ENCODE measurements at places on chromosomes 11 and 22. TPM values are rescaled to one million over a fixed set of nuclear protein-coding genes. Genes with fewer than 3 reads are reported as not detected.
A peak's percentile ranks its signal among the peaks of the same experiment; 100 is the strongest.

Gene UPB1
- not detected for total RNA-seq

DNA sequence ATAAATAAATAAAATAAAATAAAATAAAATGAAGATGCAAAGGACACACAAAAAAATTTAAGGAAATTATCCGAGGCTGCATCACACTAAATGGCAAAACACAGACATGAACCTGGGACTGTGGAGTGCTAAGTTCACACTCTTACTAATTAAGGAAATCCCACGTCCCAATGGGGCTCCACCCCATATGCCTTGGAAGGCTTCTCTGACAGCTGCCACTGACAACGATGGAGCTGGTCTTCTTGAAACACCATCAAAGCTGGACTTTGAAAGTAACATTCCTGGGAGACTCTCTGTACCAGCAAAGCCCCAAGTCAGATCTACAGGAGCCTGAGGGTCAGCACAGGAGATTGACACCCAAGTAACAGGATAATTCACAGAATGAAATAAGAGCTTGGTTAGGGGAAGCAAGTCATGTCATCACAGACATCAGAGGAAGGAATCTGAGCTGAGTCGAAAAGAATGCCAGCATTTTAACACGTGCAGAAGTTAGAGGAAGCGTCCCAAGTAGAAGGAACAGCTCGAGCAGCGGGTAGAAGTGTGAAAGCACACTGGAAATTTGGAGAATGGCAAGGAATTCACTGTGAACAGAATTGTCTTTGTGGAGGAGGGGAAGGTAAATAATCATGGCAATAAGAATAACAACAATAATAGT, 13.8 kb downstream of the TPST2 start:
- peaks cover 3% of the 10 kb centered on the region for H3K36me3 ChIP-seq
- no peak overlapping the region for H3K4me3 ChIP-seq
- peaks cover 5% of the 10 kb centered on the region for H3K4me1 ChIP-seq
- DNase-seq = no peak
- H3K27ac ChIP-seq = peak overlapping the region; percentile 21

GRCh38 chr11:57640068-57640800, 9.5 kb downstream of the YPEL4 start:
- H3K4me1 ChIP-seq = peaks cover 52% of the 10 kb centered on the region
- H3K4me3 ChIP-seq = peak overlapping the region; percentile 92
- H3K27me3 ChIP-seq = peaks cover 8% of the 10 kb centered on the region
- no peaks in the 10 kb centered on the region for H3K36me3 ChIP-seq

Gene MRGPRE
- total RNA-seq = not detected

Gene OSBP
- total RNA-seq = 46.0 TPM

- H3K27me3 ChIP-seq = no peaks in the 10 kb centered on the region
- peaks cover 22% of the 10 kb centered on the region for H3K4me1 ChIP-seq
- H3K27ac ChIP-seq = no peak overlapping the region
These were observed 8.2 kb downstream of the TOM1 start for GRCh38 chr22:35307892-35308291.

GRCh38 chr11:130047141-130047540, 22.6 kb upstream of the APLP2 start:
- no peaks in the 10 kb centered on the region for H3K27me3 ChIP-seq
- peaks cover 2% of the 10 kb centered on the region for H3K4me1 ChIP-seq
- no peaks in the 10 kb centered on the region for H3K36me3 ChIP-seq
- no peak overlapping the region for H3K4me3 ChIP-seq

Gene TREH
- total RNA-seq = not detected

DNA sequence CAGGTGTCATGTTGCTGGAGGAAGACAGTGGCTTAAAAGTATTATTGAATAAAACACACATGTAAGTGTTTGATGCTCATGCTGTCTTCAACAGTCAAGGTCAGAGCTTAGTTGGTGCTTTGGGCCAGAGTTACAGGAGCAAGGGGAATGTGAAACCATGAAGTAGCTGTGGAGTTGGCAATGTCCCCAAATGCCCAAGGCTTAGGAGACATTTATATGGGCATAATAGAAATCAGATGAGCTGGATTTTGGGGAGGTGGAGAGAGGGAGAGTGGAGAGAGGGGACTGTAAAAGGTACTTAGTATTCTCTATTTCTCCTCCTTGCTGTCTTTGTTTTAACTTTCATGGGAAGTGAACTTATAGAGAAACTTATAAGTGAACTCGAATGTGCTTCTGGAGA, 407.8 kb downstream of the ETS1 start:
- H3K4me1 ChIP-seq = peaks cover 66% of the 10 kb centered on the region
- no peak overlapping the region for H3K4me3 ChIP-seq
- no peaks in the 10 kb centered on the region for H3K27me3 ChIP-seq
- peak overlapping the region; percentile 52 for H3K27ac ChIP-seq
- no peaks in the 10 kb centered on the region for H3K36me3 ChIP-seq
- no peak for DNase-seq

DNA sequence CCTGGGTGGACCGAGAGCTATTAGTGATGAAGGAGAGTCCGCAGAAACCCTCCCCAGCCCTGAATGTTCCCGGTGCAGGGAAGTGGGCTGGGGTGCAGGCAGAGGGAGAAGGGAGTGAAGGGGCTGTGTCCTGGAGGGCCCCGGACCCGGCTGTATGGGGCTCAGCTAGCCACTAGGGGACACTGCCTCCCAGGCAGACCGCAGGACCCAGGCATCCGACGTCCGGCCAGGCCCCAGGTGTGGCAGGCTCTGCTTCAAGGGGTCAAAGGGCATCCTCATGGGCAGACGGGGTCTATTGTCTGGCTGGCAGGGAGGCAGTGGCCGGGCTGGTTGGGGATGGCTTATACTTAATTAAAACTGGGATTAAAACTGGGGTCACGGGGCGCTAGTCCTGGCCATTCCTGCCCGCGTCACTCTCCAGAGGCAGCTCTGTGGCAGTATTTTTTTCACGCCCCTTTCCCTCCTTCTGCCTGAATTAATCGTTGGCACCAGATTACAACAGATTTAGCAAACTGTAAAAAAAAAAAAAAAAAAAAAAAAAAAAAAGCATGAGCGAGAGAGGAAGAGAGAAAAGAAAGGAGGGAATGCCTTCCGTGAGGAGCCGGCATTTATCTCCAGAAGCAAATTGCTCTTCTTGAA, 5.1 kb downstream of the FLRT1 start:
- no peak overlapping the region for H3K27ac ChIP-seq
- H3K4me1 ChIP-seq = no peaks in the 10 kb centered on the region
- no peaks in the 10 kb centered on the region for H3K36me3 ChIP-seq

DNA sequence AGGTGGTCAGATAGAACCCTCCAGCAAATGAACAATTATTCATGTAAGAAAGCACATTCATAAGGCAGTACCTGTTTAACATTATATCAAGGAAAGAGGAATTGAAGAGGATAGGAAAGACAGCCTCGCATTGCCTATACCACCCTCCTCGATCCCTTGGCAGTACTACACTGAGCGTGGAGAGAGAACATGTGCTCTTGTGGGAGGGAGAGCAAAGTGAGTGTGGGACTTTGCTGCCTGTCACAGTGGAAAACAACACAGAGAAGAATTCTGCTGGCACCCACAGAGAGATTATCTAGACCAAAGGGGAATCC, 17.5 kb upstream of the DDX10 start:
- H3K4me3 ChIP-seq = no peak overlapping the region
- H3K36me3 ChIP-seq = no peaks in the 10 kb centered on the region
- no peak for DNase-seq
- H3K27me3 ChIP-seq = no peaks in the 10 kb centered on the region

DNA sequence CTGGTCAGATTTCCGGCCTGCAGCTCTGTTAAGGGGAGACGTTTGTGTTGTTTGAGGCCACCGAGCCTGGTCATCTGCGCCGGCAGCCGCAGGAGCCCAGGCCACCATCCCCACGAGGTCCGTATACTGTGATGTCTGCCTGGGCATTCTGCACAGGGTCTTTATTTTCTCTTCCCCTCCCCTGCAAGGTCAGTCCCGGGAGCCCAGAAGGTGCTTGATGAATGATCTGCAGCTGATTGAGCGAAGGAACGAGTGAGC, 45.4 kb downstream of the CTTN start:
- H3K36me3 ChIP-seq = peaks cover 9% of the 10 kb centered on the region
- H3K27ac ChIP-seq = no peak overlapping the region
- no peaks in the 10 kb centered on the region for H3K4me1 ChIP-seq

DNA sequence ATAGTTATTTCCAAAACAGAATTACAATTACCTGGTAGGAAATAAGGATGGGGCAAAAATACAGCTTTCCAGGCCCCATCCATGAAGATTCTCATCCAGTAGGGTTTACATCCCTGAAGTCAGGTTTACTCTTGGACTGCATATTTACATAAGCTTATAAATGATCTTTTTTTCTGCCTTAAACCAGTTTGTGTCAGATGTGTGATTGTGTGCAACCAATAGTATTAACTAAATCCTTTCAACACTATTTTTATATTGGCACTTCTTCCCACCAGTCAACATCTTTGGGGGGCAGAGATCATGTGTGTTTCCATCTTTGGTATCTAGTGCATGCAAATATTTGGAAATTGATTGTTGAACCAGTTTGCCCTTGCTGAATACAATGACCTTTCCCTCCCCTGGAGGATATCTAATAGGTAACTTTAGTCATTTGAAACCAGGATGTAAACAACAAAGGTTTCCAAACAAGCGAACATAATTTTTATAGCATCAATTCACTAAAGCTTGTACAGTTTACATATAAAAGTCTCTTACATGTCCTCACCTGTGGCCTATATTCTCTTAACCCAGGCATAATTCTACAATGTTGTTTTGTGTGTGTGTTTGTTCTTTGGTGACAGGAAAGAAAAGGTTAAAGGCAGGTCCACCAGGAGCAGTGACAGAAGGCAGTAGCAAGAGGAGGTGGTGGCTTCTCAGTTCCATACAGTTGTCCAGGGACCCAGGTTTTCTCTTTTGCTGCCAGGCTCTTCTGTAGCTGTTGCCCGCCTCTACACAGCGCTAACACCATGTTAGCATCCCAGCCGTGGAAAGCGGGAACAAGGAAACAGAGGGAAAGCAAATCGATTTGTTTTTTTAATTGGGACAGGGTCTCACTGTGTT, 1.7 kb upstream of the ME3 start:
- H3K4me1 ChIP-seq = peaks cover 62% of the 10 kb centered on the region
- no peak for DNase-seq
- H3K27me3 ChIP-seq = no peaks in the 10 kb centered on the region
- H3K27ac ChIP-seq = peak overlapping the region; percentile 73

DNA sequence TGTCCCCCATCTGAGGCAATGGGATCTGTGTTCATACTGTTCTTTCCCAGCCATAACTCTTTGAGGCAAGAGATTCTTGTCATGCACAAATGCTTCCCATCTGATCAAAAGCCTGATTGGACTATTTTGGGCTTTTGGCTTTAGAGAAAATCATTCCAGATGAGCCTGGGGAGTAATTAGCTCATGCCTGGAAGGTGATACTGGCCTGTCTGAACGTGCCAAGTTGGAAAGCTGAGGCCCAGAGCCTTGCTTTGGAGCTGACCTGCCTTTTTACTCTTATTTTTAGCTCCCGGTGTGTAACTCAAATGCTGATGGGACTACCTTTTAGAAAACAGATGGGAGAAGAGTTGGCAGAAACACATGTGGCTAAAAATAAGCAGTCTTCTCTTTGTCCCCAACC, 105.0 kb downstream of the DBX1 start:
- DNase-seq = no peak
- H3K27ac ChIP-seq = no peak overlapping the region
- peaks cover 45% of the 10 kb centered on the region for H3K36me3 ChIP-seq
- H3K4me1 ChIP-seq = peaks cover 38% of the 10 kb centered on the region
- H3K4me3 ChIP-seq = no peak overlapping the region

GRCh38 chr11:44899959-44900358, 50.7 kb downstream of the TP53I11 start:
- H3K36me3 ChIP-seq = no peaks in the 10 kb centered on the region
- H3K27ac ChIP-seq = no peak overlapping the region
- no peaks in the 10 kb centered on the region for H3K27me3 ChIP-seq
- no peaks in the 10 kb centered on the region for H3K4me1 ChIP-seq

GRCh38 chr11:1896923-1897322, 5.2 kb upstream of the PRR33 start:
- H3K4me3 ChIP-seq = no peak overlapping the region
- H3K27ac ChIP-seq = no peak overlapping the region
- H3K27me3 ChIP-seq = peaks cover 51% of the 10 kb centered on the region
- no peak for DNase-seq
- H3K4me1 ChIP-seq = no peaks in the 10 kb centered on the region

GRCh38 chr11:61256710-61257482, 15.9 kb downstream of the PGA5 start:
- H3K4me1 ChIP-seq = no peaks in the 10 kb centered on the region
- no peak for DNase-seq
- H3K36me3 ChIP-seq = peaks cover 2% of the 10 kb centered on the region
- H3K4me3 ChIP-seq = no peak overlapping the region

DNA sequence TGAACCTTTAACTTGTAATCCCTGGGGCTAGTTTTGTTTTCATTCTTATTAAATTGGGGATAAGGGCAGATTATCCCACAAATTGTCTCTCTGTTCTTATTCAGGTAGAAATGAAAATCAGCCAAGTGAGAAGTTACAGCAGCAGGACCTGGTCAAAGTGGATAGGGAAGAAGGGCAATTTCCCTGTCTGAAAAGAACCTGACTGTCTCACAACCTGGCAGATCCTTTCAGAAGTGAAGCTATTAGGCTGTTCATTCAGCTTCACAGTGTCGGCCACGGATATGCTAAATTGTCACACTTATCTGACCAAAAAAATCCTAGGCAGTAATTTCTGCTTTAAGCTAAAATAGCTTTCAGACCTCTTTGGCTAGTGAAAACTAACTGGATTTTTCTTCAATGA, 712.6 kb upstream of the ANO5 start:
- H3K27ac ChIP-seq = no peak overlapping the region
- H3K4me1 ChIP-seq = no peaks in the 10 kb centered on the region
- no peaks in the 10 kb centered on the region for H3K36me3 ChIP-seq
- no peak overlapping the region for H3K4me3 ChIP-seq
- H3K27me3 ChIP-seq = no peaks in the 10 kb centered on the region

GRCh38 chr11:111764621-111765020, 1.6 kb downstream of the PPP2R1B start:
- H3K36me3 ChIP-seq = peaks cover 28% of the 10 kb centered on the region
- H3K27me3 ChIP-seq = no peaks in the 10 kb centered on the region
- no peak for DNase-seq
- H3K27ac ChIP-seq = peak overlapping the region; percentile 33
- peak overlapping the region; percentile 100 for H3K4me3 ChIP-seq

Gene SORL1
- 3.1 TPM for total RNA-seq

GRCh38 chr22:16967453-16968217, 40.4 kb downstream of the GAB4 start:
- no peak for DNase-seq
- H3K27me3 ChIP-seq = no peaks in the 10 kb centered on the region
- H3K4me1 ChIP-seq = no peaks in the 10 kb centered on the region
- no peak overlapping the region for H3K27ac ChIP-seq
- H3K4me3 ChIP-seq = no peak overlapping the region

DNA sequence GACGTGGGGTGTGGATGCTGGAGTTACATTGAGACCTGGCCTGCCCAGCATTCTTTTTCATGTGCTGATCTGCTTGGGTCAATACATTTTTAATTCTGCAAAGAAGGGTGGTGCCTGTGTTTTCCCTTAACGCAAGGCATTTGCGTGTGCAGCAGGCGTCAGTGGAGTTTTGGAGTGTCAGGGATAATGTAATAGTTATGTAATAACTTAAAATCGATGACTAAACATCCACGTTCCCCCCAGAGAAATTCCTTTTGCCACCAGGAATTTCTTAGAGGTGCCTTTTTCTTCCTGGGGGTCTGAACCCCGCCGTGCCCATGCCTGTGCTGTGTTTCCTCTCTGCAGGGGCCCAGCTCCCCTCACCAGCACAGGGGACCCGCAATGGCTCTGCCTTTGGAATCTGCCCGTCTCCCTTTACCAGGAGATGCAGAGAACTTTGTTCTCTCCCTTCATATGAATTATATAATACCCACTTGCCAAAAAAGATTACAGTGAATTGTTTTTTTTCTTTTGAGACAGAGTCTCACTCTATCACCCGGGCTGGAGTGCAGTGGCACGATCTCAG, 62.6 kb downstream of the TBC1D22A start:
- peaks cover 41% of the 10 kb centered on the region for H3K4me1 ChIP-seq
- H3K4me3 ChIP-seq = no peak overlapping the region
- no peak overlapping the region for H3K27ac ChIP-seq
- H3K27me3 ChIP-seq = no peaks in the 10 kb centered on the region
- DNase-seq = no peak
- H3K36me3 ChIP-seq = peaks cover 6% of the 10 kb centered on the region

Gene TAGLN
- 711 TPM for total RNA-seq
